ENCODE measurements at places on chromosomes 12 and 14. TPM values are rescaled to one million over a fixed set of nuclear protein-coding genes. Genes with fewer than 3 reads are reported as not detected.

DNA sequence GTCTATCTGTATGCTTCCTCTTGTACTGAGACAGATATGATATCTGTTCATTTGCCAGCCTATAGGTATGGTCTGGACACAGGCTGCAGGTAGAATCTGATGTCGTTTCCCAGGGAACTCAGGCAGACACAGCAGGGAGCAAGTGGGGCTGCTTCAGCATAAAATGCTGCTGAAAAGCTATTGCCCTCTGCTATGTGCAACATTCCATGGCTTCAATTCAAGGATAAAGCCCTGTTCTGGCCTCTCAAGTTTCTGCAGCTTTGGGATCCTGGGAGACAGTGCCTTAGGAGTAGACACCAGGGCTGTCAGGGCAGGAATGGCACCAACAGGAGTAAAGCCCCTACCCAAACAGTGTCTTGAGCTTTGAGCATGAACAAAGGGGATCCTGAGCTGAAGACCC, 173.5 kb downstream of the SLC41A2 start:
- no peak for DNase-seq

DNA sequence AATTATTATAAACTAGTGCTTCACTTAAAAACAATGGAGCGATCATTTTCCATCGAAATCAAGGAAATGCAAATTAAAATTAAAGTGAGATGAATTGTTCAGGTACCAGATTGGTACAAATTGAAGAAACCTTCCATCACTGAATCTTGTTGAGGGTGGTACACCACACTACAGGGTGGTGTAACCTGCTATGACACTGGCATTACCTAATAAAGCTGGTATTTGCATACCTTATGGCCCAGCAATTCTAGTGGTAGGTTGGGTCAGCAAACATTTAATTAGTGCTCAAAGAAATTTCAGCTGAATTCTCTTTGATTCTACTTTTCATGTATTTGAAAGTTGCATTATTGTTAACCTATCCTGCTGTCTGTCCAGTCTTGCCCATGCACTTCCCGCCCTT, 9.2 kb downstream of the TIGAR start:
- no peak for DNase-seq

- DNase-seq = no peak
Measured at GRCh38 chr12:3187846-3188770, 110.9 kb downstream of the TSPAN9 start.

DNA sequence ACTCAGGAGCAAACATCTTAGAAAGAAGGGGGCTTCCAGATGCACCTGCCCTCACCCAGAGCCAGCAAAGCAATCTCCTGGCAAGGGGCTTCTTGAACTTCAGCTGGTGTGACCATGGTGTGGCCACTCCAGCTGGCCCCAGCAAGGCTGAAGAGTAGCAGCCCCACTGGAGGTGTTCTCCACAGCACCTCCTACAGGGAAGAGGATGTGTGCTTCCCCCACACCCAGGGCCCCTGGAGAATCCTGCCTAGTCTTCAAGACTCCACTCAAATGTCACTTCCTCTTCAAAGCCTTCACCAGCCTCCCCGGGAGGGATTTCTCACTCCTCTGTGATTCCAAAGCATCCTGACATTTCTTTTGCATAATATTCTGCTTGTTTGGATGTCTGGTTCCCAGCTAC, 8.5 kb downstream of the RAB15 start:
- DNase-seq = no peak

- no peak for DNase-seq
Measured at GRCh38 chr14:100304825-100305323, 1.4 kb downstream of the SLC25A29 start.

GRCh38 chr14:74905595-74906142, 17.4 kb downstream of the RPS6KL1 start:
- peak; percentile 87 for DNase-seq

Gene RBM19
- total RNA-seq = 42.7 TPM

DNA sequence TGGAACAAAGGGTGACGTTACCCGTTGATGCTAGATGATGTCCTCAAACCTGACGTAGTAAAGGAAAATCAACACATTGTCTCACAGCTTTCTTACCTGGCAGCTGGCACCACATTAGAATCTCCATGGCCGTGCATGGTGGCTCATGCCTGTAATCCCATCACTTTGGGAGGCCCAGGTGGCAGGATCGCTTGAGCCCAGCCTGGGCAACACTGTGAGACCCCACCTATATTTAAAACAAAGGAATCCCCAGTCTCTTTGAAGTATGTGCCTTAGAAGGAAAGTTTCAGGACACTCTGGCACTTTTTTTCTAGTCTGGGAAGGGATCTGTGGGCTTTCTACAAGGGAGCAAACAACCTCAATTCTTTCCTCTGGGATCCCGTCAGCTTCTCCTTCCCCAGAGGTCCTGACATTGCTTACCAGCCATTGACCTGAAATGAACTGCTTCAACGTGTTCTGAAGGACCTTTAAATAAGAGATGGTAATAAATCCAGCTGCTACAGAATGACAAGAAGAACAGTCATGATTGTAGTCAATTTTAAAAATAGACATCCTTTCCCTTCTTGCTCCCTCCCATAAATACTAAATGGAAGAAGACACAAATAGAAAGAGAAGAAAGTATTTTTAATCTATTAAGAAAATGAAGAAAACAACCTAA, 33.7 kb upstream of the TTC7B start:
- DNase-seq = no peak

GRCh38 chr14:68797121-68797670, 4.3 kb upstream of the ZFP36L1 start:
- no peak for DNase-seq

DNA sequence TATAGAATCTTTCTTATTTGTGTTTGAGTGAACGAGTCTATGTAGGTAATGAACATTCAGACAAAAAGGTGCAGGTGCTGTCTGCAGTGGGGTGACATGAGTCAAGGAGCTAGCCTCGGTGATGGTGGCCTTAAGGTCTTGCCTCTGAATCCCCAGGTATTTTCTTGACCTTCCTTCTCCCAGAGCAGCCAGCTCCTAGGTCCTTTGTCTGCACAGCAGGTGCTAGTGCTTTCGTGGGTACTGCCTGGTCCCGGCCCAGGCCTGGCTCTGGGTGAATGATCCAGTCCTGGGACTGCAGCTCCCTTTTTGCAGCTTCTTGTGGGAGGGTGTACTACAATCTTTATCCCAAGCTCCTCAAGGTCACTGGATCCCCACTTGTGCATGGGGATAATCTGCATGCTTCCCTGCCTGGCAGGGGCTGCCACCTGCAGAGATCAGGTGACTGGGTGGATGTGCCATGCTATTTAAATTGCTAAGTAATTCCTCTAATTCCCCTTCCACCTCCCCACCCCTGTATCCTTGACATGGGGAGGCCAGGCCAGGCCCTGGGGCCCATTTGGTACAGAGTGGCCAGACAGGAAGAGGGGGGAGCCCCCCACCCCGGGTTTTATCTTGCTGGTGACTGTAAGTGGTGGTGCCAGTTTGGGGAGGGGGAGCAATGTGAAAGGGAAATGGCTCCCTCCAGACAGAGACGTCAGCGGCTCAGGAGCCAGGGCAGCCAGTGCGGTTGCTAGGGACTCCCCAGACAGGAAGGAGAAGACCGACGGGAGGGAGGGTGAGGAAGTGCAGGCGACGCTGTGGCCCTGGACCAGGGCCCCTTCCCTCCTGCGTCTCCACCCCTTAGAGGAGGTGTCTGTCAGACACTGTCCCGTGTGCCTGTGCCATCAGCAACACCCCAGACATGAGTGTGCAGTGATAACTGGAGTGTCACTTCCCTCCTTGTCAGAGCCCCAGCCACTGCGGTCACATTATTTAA, 6.7 kb downstream of the VASH1 start:
- DNase-seq = no peak

Gene BMAL2
- 6.2 TPM for total RNA-seq

Gene FKBP11
- total RNA-seq = 7.5 TPM

Gene SLCO1A2
- total RNA-seq = not detected

All from sigmoid colon (tissue), 7 donors.